ENCODE measurements at places on chromosomes 12 and 14.
A peak's percentile ranks its signal among the peaks of the same experiment; 100 is the strongest.

GRCh38 chr12:31517994-31518393, 72.9 kb downstream of the DENND5B start:
- peak; percentile 9 for DNase-seq

- DNase-seq: no peak
These were observed 74.4 kb downstream of the POLR3B start for GRCh38 chr12:106431839-106432411.

DNA sequence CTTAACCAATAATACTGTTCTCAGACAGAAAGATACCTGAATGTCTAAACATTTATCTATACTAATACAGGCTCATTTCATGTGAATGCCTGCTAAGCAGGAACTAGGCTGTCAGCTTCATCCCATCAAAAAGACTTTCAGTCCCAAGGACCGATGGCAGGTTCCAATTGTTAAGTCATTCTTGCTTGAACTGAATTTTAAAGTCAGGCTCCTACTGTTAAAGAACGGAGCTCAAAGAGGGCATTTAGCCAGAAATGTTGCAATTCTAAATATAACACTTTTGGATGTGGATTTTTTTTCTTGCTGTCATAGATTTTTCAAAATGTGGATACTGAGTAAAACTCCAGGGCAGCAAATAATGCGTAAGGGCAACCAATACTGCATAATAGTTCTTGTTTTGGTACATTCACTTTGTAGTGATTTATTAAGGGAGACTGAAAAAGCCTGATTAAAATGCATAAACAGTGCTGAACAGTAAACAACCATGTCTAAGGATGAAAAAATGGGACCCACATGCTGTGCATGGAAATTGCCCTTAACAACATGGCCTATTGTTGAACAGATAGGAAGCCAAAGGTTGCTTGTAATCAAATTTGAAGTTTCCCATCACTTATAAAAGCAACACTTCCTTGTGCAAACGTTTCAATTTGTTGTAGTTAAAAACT, 38.6 kb upstream of the DBX2 start:
- DNase-seq: no peak

- no peak for DNase-seq
These were observed 710 bp upstream of the BMAL2 start for GRCh38 chr12:27331927-27332324.

- DNase-seq: peak; percentile 38
These were observed 39.9 kb upstream of the DHRS7 start for GRCh38 chr14:60204843-60205774.

GRCh38 chr12:132634411-132634990, 15.9 kb downstream of the P2RX2 start:
- DNase-seq: no peak

- no peak for DNase-seq
These were observed 105.0 kb downstream of the PLCZ1 start for GRCh38 chr12:18632848-18633247.

- DNase-seq: no peak
These were observed at the start of gene CCDC197 for GRCh38 chr14:93997082-93997481. Gene CCDC197, plus strand, starts transcription at chr14:93997301. Its CDS starts 831 bp downstream, at chr14:93998132.

DNA sequence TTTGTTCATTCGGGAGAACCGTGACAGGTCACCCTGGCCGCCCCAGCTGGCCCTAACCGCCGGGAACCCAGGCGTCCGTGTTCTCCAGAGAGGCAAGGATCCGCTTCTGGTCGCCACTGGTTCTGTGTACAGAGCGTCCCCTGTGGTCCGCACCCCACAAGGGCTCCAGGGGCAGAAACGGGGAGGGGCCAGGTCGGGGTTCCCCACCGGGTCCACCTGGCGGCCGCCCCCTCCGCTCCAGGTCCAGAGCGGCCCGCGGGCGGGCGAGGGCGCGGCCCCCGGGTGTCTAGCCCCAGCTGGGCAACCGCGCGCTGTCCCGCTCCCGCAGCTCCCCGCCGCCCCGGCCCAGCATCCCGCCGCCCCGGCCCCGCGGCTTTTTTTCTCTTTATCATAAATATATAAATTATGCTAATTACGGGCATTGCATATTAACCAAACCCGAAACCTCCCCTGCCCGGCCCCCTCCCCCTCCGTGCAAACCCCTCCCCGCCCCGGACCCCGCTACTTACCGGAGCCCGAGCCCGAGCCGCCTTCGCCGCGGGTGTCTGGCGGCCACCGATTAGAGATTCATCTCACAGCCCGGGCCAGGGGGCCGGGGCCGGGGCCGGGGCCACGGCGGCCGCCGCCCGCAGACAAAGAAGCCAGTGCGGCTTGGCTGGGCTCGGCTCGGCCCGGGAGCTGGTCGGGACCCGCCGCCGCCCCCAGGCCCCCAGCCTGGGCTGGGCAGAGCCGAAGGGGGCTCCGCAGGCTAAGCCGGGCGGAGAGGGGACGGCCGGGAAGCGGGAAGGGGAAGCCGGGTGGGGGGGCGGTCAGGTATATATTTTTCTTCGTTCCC, 512 bp downstream of the POU6F1 start:
- peak; percentile 68 for DNase-seq

DNA sequence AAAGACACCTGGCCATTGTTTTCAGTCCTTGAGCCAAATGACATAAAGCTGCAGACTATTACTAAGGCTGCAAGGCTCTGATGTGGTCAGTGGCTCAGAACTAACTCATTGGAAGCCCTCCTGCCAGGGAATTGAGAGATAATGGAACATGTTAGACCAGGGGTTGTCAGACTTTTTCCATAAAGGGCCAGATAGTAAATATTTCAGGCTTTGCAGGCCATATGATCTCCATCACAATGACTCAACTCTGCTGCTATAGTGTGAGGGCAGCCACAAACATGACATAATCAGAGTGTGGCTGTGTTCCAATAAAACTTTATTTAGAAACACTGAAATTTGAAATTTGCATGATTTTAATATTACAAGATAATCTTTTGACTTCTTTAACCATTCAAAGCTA, 140.3 kb downstream of the TMEM30B start:
- DNase-seq: no peak

- DNase-seq: peak; percentile 71
These were observed 79.9 kb downstream of the NEDD1 start for GRCh38 chr12:96986883-96987523.

DNA sequence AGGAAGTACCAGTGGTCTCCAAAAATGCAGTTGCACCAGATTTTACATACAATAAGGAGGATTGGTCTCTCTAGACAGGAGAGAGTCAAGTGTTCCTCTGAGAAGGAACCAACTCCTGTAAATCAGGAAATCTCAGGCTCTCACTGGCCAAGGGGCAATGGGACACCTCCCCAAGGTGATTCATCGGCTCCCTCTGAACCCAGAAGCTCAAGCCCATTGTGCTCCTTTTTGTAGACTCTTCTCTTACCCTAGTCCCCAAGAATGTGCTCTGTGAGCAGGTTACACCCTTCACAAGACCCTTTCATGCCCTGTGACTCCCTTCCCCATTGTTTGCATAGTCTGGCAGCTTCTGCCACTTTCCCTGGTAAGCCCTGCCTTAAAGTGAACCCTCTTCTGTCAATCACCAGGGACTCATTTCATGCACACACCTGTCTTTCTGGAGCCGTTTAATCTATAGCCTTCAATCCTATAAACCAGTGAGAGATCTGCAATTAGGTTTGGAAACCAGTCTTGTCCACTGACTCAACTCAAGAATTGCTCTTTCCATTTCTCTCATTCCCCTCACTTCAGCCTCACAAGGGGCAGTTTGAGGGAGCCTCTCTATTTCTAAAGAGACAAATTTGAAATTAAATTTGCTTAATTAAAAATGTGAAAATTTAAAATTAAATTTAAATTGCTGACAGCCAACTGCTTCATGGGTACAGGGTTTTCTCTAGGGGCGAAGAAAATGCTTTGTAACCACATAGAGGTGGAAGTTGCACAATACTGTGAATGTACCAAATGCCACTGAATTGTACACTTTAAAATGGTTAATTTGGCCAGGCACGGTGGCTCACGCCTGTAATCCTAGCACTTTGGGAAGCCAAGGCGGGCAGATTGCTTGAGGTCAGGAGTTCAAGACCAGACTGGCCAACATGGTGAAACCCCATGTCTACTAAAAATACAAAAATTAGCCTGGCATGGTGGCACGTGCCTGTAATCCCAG, 38.3 kb upstream of the LTA4H start:
- no peak for DNase-seq

DNA sequence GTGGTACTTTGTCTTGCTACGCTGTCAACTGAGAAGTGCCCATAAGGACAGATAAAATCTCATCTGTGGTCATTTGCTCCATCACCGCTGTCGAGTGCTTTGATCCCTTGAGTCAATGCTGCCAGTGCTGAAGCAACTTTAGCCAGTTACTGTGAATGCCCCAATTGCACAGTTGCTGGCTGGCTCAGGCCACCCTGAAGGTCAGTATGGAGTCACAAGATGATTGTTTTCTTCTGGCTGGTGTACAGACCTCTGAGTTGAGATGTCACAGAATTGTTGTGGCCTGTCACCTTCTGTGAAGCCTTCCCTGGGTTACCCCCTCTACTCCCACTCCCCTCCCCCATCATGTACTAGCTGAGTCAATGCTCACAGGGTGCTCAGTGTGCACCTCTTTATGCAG, 92.9 kb downstream of the PELI2 start:
- no peak for DNase-seq
